Suprapubic skin (tissue), 4 donors: ENCODE measurements at places on chromosomes 1 and 21. TPM values are rescaled to one million over a fixed set of nuclear protein-coding genes. Genes with fewer than 3 reads are reported as not detected.

The RNU1-1 gene
- under 0.01 TPM for total RNA-seq

The PBXIP1 gene
- total RNA-seq = 63.6 TPM

The PM20D1 gene
- total RNA-seq = 33.0 TPM

The AGT gene
- 1.6 TPM for total RNA-seq

The TMPRSS15 gene
- not detected for total RNA-seq

GRCh38 chr1:200749090-200749489 is 10.4 kb downstream of the CAMSAP2 start:
- no peak overlapping the region for H3K4me3 ChIP-seq
- no peak for DNase-seq
- peaks cover 10% of the 10 kb centered on the region for H3K4me1 ChIP-seq
- no peaks in the 10 kb centered on the region for H3K27me3 ChIP-seq
- no peak overlapping the region for H3K27ac ChIP-seq
- H3K36me3 ChIP-seq = no peaks in the 10 kb centered on the region

- peaks cover 5% of the 10 kb centered on the region for H3K4me1 ChIP-seq
- peaks cover 32% of the 10 kb centered on the region for H3K36me3 ChIP-seq
- H3K27me3 ChIP-seq = no peaks in the 10 kb centered on the region
- DNase-seq = no peak
- H3K27ac ChIP-seq = no peak overlapping the region
- no peak overlapping the region for H3K4me3 ChIP-seq
Observed at GRCh38 chr1:160996178-160996577, 24.8 kb downstream of the F11R start.

- no peaks in the 10 kb centered on the region for H3K27me3 ChIP-seq
- DNase-seq = no peak
- H3K4me3 ChIP-seq = no peak overlapping the region
Observed at GRCh38 chr1:160022330-160023310, 9.2 kb downstream of the PIGM start.

DNA sequence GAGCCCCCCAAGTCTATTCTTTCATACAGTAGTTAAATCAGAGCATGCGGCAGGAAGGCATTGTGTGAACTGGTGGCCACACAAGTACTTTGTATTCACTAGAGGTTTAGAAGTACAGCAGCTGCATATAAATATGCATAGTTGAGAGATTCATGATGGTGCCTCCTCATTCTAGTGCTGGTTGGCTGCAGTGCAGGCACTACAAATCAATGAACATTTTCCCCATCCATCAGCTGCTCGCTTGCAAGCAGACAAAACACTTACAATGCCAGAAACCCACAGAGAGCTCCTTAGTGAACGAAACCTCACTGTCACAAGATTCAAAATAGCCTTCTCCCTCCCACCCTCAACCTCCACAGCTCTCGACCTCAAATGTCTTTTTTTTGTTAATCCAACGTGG is 726.2 kb downstream of the USP25 start:
- DNase-seq = no peak
- no peak overlapping the region for H3K4me3 ChIP-seq
- H3K36me3 ChIP-seq = no peaks in the 10 kb centered on the region

GRCh38 chr1:37888022-37888700 is 28.8 kb upstream of the MTF1 start:
- H3K36me3 ChIP-seq = peaks cover 72% of the 10 kb centered on the region
- no peaks in the 10 kb centered on the region for H3K4me1 ChIP-seq
- H3K27me3 ChIP-seq = no peaks in the 10 kb centered on the region
- no peak overlapping the region for H3K4me3 ChIP-seq
- peak; percentile 4 for DNase-seq
- H3K27ac ChIP-seq = no peak overlapping the region

GRCh38 chr1:116804736-116805135 is 50.5 kb downstream of the CD2 start:
- H3K4me1 ChIP-seq = peaks cover 19% of the 10 kb centered on the region
- H3K27me3 ChIP-seq = no peaks in the 10 kb centered on the region
- no peak for DNase-seq
- no peaks in the 10 kb centered on the region for H3K36me3 ChIP-seq
- no peak overlapping the region for H3K4me3 ChIP-seq

DNA sequence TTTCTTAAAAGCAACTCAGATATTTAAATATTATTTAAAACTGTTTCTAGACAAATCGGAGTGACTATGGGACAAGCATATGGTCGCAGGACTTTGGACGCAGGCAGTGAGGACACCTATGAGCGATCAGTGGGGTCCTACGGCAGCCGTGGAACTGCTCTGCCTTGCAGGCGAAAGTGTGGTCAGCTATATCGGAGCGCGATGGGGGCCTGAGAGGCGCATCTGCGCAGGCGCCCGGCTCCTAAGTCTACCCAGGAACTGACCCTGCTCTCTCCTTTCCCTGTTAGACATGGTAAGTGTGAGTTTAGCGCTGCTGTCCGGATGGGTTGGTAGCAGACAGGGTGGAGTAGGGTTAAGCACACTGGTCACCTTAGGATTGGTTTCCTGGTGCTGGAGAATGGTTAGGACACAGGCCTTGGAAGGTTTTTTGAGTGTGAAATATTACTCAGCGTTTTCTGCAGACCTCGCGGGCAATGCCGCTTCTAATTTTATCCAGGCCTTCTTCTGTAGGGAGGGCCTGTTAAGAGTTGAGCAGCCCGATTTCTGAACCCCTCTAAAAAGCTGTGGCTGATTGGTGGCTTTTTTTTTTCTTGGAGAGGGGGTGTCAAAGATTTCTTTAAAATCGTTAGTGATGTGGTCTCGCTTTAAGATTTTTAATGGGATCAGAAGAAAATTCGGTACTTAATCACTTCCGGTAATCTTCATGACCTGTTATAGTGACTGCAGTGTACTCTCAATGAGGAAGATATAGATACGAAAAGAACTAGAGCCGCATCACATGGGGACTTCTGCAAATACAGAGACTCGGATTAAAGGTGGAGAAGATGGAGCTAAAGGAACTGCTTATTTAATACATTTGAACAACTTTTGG is at the start of gene RABGGTB:
RABGGTB (plus strand) TSS at position 274 of the 871 bp plus-strand sequence; CDS start at position 290, 16 bp downstream.
- peaks cover 8% of the 10 kb centered on the region for H3K36me3 ChIP-seq
- peaks cover 51% of the 10 kb centered on the region for H3K4me1 ChIP-seq
- peak within 1 kb of the TSS; percentile 88 for H3K27ac ChIP-seq
- peak within 1 kb of the TSS; percentile 79 for H3K4me3 ChIP-seq

DNA sequence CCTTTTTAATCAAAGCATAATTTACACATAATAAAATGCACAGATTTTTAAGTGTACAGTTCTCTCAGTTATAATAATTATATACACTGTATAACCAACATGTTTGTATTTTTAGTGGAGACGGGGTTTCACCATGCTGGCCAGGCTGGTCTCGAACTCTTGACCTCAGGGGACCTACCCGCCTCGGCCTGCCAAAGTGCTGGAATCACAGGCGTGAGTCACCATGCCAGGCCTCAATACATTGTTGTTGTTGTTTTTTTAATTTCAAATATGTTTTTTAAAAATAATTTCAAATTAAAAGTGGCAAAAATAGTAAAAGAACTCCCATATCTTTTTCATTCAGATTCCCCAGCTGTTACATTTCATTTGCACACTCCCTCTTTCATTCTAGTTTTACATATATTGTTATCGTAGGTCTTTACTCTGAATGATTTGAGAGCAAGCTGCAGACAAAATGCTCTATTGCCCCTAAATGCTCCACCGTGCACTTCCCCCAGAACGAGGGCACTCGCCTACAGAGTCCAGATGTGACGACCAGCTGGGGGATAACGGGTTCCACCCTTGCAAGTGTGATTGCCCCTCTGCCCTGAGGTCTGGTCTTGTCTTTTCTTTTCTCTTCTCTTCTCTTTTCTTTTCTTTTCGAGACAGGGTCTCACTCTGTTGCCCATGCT is 19.2 kb upstream of the RD3 start:
- peaks cover 26% of the 10 kb centered on the region for H3K4me1 ChIP-seq
- no peak for DNase-seq
- H3K36me3 ChIP-seq = no peaks in the 10 kb centered on the region
- no peak overlapping the region for H3K27ac ChIP-seq
- H3K4me3 ChIP-seq = no peak overlapping the region

DNA sequence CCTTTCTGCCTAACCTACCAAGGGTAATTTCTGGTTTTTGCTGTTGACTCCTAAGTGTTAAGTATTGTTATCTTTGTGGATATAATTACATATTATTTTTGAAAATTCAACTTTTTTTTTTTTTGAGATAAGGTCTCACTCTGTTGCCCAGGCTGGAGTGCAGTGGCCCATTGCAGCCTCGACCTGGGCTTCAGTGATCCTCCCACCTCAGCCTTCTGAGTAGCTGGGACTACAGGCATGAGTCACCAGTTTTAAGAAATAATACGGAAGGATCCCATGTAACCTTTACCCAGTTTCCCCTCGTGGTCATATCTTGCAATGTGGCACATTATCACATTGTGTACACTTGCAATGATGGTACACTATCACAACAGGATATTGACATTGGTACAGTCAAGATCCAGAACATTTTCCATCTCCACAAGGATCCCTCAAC is 3.1 kb downstream of the CHD1L start:
- peaks cover 28% of the 10 kb centered on the region for H3K4me1 ChIP-seq
- no peak overlapping the region for H3K27ac ChIP-seq
- H3K4me3 ChIP-seq = no peak overlapping the region
- DNase-seq = no peak

GRCh38 chr1:34905098-34905459 is 24.4 kb downstream of the DLGAP3 start:
- peaks cover 14% of the 10 kb centered on the region for H3K27me3 ChIP-seq
- no peak overlapping the region for H3K4me3 ChIP-seq
- DNase-seq = no peak
- no peaks in the 10 kb centered on the region for H3K4me1 ChIP-seq
